ENCODE measurements at places on chromosomes 1 and 21.

GRCh38 chr1:20700636-20701215, 17.1 kb downstream of the KIF17 start:
- H3K27ac ChIP-seq: no peak overlapping the region
- H3K36me3 ChIP-seq: no peaks in the 10 kb centered on the region
- no peaks in the 10 kb centered on the region for H3K27me3 ChIP-seq
- peaks cover 7% of the 10 kb centered on the region for H3K4me1 ChIP-seq

DNA sequence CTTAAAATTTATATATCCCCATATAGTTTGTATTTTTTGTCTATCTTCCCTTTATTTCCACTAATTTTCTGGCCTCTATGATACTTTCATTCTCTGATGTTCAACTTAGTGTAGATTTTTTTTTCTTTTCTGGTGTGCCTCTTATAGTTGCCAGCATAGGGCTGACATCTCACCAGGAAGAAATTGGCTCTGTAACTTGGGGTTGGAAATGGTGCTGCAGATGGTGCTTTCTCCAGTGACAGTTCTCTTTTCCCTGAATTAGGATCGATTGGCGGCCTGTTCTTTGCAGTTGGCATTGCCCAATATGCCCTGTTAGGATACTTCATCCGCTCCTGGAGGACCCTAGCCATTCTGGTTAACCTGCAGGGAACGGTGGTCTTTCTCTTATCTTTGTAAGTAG, 50.3 kb downstream of the SLC22A15 start:
- no peak overlapping the region for H3K4me3 ChIP-seq
- DNase-seq: no peak
- peaks cover 3% of the 10 kb centered on the region for H3K27me3 ChIP-seq
- no peaks in the 10 kb centered on the region for H3K36me3 ChIP-seq
- no peak overlapping the region for H3K27ac ChIP-seq

GRCh38 chr1:202113690-202114300, 8.9 kb upstream of the GPR37L1 start:
- H3K4me3 ChIP-seq: no peak overlapping the region
- H3K36me3 ChIP-seq: no peaks in the 10 kb centered on the region
- H3K27ac ChIP-seq: no peak overlapping the region
- H3K4me1 ChIP-seq: no peaks in the 10 kb centered on the region
- DNase-seq: no peak

- H3K27me3 ChIP-seq: peaks cover 9% of the 10 kb centered on the region
- H3K4me1 ChIP-seq: no peaks in the 10 kb centered on the region
- no peak overlapping the region for H3K4me3 ChIP-seq
- H3K27ac ChIP-seq: no peak overlapping the region
Measured at GRCh38 chr1:228022571-228023293, 15.9 kb downstream of the WNT3A start.

DNA sequence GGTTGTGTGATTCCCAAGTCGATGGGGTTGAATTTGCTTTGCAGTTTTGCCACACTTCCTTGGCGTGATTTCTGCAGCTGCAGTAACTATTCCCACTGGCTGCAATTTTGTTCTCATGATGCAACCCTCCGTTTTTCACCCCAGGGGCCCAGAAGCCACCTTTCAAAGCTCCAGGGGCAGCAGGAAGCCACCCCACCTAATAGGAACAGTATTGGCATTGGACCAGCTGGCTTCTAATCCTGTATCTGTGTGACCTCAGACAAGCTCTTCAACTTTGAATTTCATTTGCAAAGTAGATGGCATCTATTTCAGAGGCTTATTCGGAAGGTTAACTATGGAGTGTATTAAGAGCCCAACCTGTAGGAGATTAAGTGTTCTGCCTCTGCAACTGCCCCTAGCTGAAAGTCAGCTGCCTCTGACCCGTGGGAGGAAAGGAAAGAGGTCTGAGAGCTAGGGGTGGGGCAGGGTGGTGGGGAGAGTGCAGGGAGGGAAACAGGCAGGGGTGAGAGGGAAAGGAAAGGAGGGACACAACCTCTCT, 12.6 kb downstream of the C1orf115 start:
- no peaks in the 10 kb centered on the region for H3K36me3 ChIP-seq
- no peak overlapping the region for H3K4me3 ChIP-seq
- H3K4me1 ChIP-seq: no peaks in the 10 kb centered on the region
- no peak overlapping the region for H3K27ac ChIP-seq
- DNase-seq: no peak

GRCh38 chr1:173639102-173639501, 4.0 kb downstream of the TEX50 start:
- H3K4me3 ChIP-seq: no peak overlapping the region
- no peaks in the 10 kb centered on the region for H3K4me1 ChIP-seq
- no peak overlapping the region for H3K27ac ChIP-seq
- DNase-seq: no peak
- H3K36me3 ChIP-seq: peaks cover 1% of the 10 kb centered on the region
- H3K27me3 ChIP-seq: peaks cover 3% of the 10 kb centered on the region
